ENCODE measurements at places on chromosomes 1 and 21. TPM values are rescaled to one million over a fixed set of nuclear protein-coding genes. Genes with fewer than 3 reads are reported as not detected.

TEX38 gene
- not detected for total RNA-seq

CYP4X1 gene
- not detected for total RNA-seq

SPATA45 gene
- not detected for total RNA-seq

LMNA gene
- total RNA-seq, result 1,328 TPM

NPPA gene
- total RNA-seq, result 0.47 TPM
